ENCODE measurements at places on chromosomes 2 and 18.

DNA sequence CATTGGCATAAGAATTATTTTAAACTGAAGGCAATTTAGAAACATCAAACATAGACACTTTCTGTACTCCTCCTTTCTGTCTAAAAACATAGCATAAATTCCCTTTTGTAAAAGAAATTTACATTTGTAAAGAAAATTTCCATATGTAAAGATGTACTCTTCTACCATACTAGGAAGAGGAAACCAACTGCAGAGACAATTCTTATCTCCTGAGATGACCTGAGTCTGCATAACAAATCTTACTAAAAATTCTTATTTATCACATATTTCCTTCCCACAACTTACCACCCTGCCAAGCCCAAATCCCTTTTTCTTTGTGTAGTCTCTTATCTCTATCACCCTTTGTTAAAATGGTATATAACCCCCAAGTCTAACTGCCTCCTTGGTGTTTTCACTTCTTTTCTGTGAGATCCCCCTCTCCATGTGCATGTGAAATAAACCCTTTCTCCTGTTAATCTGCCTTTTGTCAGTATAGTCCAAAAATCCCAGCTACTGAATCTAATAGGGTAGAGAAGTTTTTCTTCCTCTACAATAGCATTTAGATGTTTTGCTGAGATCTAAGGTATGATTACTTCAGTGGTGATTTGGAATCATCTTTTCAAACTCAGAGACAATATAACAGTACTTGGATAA, 81.0 kb downstream of the CHN1 start:
- DNase-seq, result no peak

GRCh38 chr2:219254590-219255201, 978 bp upstream of the TUBA4A start:
- DNase-seq, result no peak

DNA sequence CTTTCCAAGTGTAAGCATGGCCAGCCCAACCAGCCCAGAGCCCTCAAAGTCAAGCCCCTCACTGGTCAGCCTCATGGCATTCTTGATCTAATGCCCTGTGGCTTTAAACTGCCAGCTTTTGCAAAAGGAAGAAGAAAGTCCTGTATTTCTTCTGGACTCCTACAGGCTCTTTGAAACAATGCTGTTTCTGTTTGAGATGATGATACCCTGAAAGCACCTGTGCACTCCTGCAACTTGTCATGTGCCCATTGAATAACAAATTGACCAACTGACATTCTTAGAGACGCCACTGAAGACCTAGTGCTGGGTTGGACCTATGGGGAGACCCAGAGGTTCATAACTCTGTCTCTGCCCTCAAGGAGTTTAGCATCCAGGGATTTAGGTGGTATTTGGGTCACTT, 82.0 kb upstream of the MSH2 start:
- DNase-seq, result no peak

- no peak for DNase-seq
Measured at GRCh38 chr18:39149211-39149806, 1583.7 kb upstream of the CELF4 start.

GRCh38 chr2:186617148-186617547, 27.3 kb downstream of the ITGAV start:
- DNase-seq, result no peak

GRCh38 chr18:62697636-62698035, 17.7 kb upstream of the PHLPP1 start:
- no peak for DNase-seq

DNA sequence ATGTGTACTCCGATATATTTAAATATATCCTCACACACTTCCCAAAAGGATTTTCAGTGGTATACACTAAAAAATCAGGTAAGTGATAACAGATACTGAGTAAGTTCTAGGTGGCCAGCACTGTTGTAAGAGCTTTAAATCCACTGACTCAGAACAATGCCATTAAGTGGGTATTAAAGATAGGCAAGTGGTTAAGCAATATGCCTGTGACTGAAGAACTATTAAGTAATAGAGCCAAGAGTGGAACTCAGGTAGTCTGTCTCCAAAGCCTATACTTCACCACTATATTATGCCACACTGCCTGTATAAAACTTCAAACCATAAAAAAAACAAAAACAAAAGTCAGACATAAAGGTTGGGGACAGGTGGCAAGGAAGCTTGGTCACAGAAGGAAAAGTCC, 37.2 kb downstream of the THUMPD2 start:
- no peak for DNase-seq

DNA sequence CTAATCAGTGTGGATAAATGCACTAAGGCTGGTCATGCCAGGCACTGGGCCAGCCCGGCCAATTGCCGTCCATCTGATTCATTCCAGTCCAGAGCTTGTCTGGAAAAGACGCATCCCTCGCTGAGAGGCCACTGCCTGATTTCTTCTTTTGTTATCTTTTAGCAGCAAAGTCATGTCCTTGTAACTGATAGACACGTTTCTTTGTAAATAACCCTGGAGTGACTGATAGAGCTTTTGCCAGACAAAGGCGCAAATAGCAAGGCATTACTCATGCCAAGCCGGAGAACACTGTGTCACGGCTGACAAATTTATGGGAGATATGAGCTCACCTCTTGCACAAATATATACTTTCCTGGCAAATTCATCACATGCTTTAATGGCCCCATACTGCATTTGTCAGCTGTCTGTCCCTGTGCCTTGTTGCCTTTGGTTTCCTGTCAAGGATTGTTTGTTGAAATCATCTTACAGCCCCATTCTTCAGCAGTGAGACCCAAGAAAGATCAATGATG, 164.4 kb downstream of the ETAA1 start:
- no peak for DNase-seq

DNA sequence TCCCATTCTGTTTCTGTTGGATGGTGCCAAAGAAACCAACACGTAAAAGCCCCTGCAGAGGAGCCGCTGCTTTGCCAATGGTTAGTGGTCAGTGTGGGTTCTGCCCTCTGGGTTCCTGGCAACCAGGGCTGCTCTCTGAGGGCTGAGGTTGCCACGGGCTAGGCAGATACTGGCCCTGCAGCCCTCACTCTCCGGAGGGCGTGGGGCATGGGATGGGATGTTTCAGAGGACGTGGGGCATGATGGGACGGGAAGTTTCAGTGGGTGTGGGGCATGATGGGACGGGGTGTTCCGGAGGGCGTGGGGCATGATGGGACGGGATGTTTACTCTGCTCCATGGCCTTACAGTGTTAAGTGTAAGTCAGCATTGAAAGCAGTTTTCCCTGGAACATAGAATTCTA, 34.2 kb downstream of the ADI1 start:
- no peak for DNase-seq

DNA sequence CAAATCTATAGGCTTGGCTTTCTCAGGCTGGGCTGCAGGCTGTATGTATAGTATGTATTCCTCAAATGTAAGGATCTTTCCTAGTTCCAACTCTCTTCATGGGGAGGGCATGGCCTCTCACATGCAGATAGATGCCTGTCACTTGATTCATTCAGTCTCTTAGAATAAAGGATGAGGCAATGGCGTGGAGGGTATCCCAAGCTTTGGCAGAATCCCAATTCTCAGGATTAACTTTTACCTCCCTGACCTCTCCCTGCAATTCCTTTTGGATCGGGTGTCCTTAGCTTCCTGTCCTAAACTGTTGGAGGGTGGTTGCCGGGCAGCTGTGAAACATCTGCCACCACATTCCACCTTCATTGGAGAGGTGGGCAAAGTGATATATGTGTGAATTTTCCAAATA, 80.3 kb downstream of the INSIG2 start:
- DNase-seq, result no peak

DNA sequence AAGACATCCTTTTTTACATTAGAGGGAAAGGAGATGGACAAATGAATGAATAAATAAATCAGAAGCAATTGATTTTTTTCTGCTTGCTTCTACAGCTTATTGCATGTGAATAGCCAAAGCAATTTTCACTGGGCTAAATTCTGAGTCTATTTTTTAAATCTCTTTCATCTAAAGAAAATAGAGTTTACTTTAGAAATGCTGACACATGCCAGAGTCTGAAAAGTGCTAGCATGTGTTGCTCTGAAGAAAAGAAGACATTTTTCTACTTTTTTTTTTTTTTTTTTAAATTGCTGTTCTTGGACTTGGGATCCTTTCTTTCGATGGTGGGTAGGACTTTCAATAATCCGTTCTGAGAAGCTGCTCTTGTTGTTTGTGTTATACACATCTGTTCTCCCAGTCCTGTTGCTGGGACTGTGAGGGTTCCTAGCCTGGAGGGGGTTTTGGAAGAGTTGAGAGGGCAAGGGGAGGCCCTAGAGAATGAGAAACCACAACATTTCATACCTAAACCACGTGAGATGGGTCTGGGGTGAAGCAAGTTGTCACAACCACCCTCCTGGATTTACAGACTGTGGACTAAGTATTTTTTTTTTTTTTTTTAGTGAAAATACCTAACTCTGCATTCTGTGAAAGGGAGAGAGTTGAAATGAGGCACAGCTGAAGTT, 193.5 kb downstream of the PRKCE start:
- DNase-seq, result no peak

DNA sequence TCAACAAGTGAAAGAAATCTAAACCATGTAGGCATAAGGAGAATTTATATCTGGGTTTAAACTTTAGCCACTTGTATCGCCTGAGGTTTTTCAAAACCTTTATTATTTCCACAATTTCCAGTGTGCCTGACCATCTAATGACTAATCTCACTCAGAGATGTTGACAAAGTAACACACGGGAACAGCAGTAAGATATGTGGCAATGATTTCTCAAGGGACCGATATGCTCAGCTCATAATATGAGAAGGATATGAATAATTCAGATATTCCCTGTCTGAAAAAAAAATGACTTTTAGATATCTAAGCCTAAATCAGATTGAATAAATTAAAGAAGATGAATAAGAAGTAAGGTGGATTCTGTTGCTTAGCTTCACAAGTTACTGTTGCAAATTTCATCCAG, 43.5 kb downstream of the TMEM163 start:
- no peak for DNase-seq

GRCh38 chr2:22897428-22897827, 487.6 kb upstream of the KLHL29 start:
- no peak for DNase-seq

DNA sequence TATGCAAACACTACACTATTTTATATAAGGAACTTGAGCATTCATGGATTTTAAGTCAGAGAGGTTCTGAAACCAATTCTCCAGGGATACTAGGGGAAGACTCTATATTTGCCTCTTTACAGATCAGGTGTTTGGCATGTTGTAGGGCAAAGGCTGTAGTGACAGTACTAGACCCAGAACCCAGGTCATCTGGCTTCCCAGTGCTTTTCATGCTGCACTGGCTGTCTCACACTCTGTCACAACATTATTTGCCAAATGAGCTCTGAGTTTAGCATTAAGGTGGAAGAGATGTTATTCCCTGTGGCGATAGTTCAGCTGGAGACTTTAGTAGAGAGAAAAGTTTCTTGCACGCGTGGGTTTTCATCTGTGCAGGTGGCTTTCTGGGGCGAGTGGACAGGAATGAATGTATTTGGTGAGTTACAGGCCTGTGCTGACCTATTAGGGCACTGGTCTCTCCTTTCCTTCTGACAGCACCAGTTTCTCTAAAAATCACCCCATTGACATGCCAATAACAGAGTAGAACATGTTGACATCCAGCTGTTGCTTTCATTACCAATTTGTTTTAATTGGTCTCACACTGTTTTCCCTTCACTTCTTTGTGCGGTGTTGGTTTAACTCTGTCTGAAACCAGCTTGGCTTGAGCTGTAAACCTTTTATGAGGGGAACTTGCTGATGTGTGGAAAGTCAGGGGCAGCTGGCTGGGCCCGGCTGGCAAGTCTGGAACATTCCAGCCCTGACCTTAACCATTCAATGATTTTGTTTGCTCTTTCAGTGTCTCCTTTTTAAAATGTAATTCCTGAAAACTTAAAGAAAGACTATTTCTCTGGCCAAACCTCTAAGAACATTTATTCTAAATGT, 643.0 kb upstream of the FAM98A start:
- DNase-seq, result no peak

DNA sequence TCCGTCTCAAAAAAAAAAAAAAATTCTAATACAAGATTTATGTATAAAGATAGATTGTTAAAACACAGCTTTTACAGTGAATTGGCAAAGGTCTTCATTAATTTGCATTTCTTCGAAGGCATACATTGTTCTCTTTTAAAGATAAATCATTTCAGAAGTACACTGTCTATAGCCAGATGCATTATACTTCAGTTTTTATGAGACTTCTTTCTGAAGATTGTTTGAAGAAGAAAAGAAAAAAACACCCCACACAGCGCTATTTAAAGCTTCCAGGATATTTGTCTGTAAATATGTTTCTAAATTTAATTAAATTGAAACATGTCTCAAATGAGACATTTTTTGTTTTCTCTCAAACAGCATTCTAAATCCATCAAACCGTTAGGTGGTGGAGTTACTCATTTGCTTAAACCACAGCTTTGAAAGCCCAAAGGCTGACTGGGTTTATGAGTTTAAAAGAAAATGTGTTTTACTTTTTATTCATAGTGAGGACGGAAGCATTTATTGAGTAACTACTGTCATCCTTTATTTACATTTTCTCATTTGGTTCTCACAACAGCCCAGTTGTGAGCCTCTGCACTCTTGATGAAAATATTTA, 42.4 kb upstream of the C1GALT1C1L start:
- no peak for DNase-seq

Data from T-helper 22 cell (primary cell).